ENCODE measurements at places on chromosomes 11 and 22. TPM values are rescaled to one million over a fixed set of nuclear protein-coding genes. Genes with fewer than 3 reads are reported as not detected.

Gene ARHGAP42
- not detected for total RNA-seq

Gene MAP4K2
- total RNA-seq, result 63.5 TPM

Gene KCNJ11
- 0.85 TPM for total RNA-seq

Gene TYR
- total RNA-seq, result not detected

Gene ACCSL
- not detected for total RNA-seq

Gene DEUP1
- total RNA-seq, result not detected

Gene MYO7A
- not detected for total RNA-seq

Gene ADM2
- total RNA-seq, result 3.0 TPM

Gene OR52E8
- total RNA-seq, result not detected

Gene MRGPRE
- total RNA-seq, result not detected

Gene SHANK2
- not detected for total RNA-seq

Gene MYOD1
- total RNA-seq, result not detected

Gene MMP3
- total RNA-seq, result not detected

DNA sequence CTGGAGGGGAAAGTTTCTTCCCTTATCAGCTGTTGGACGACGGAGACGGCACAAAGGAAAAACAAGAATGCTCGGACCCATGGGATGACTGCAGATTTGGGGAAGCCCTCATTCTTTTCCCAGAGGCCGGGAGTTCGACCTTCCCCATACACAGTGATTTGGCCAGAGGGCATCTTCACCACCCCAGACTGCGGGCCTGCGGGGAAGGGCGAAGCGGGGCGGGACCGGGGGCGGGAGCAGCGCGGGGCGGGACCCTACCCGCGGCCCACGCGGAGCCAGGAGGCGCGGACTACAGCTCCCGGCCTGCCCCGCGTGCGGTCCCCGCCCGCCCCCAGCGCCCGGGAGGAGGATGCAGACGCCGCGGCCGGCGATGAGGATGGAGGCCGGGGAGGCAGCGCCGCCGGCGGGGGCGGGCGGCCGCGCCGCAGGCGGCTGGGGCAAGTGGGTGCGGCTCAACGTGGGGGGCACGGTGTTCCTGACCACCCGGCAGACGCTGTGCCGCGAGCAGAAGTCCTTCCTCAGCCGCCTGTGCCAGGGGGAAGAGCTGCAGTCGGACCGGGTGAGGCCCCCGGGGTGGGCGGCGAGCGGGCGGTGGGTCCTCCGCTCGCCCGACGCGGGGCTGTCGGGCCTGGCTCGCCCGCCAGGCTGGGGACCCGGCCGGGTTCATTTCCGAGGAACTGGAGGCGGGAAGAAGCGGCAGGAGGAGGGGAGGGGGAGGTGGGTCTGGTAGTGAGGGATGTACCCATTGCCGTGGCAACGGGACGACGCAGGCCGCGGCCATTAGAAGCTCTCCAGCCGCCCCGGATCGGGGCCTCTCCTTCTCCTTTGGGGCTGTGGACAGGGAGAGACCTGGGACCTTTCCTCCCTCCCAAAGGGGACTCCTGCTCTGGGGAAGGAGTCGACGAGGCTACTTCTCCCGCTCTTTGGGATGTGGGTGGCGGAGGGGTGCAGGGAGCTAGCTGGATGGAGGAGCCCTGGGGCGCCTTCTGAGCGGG is at the start of gene KCTD17:
Gene KCTD17, plus strand, starts transcription at position 352 of the 995 bp plus-strand sequence. Its CDS starts 19 bp downstream, at position 371.
- peaks cover 12% of the 10 kb centered on the region for H3K4me1 ChIP-seq
- peaks cover 18% of the 10 kb centered on the region for H3K36me3 ChIP-seq
- peak within 1 kb of the TSS; percentile 78 for H3K27ac ChIP-seq
- peak within 1 kb of the TSS; percentile 90 for H3K4me3 ChIP-seq

DNA sequence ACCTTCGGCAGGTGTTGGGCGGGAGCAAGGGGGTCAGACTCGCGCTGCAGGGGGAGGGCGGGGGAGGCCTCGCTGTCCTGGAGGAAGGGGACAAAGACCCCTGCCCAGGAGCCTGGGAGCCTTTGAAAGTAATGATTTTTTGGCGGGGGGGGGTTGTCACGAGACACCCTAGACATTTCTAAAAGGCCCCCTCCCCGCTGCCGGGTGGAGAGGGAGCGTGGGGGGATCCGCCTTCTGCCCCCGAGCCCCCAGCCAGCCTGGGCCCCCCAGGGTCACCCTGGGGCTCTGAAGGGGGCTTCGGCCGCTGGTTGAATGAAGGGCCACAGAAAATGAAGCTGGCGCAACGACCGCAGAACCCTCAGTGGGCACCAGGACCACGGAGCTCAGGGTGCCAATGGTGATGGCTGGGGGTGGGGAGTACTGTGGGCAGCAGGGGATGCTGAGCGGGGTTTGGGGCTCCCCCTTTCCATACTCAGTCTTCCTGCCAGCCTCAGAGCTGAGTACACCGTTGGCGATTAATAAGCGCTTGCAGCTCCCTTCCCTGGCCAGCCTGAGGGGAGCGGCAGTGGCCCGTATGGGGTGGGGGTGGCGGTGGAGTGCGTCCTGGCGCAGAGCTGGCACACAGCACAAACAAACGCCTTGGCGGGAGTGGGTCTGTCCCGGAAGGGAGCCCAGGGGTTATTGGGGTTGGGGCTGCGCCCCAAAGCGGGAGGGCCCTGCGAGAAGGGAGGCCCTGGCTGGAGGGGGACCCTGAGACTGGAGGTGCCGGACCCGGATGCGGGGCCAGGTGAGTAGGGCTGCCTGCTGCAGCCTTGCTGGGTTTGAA is 1.2 kb upstream of the DUSP8 start:
- DNase-seq, result peak; percentile 71
- peaks cover 4% of the 10 kb centered on the region for H3K4me1 ChIP-seq
- peak overlapping the region; percentile 32 for H3K4me3 ChIP-seq
- peaks cover 39% of the 10 kb centered on the region for H3K27me3 ChIP-seq
- no peaks in the 10 kb centered on the region for H3K36me3 ChIP-seq
- H3K27ac ChIP-seq, result no peak overlapping the region

- DNase-seq, result no peak
- H3K4me1 ChIP-seq, result no peaks in the 10 kb centered on the region
Measured at GRCh38 chr11:80320226-80320625, 879.4 kb upstream of the TENM4 start.

DNA sequence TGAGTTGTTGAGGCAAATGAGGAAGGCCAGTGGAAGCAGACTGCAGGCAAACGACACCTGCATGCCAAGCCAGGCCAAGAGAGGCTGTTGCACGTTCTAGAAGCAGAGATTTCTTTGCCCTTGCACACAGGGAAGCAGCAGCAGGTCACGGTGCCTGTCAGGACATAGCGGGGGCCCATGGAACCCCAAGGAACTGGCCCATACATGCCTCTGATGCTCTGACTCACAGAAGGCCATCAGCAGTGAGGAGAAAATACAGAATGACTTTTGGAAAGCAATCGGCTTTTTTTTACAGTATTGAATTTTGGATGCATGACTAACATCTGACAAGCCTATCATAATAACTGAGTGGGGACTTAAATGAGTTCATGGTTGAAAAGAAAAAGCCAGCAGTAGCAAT is 123.9 kb downstream of the MPPED1 start:
- no peaks in the 10 kb centered on the region for H3K27me3 ChIP-seq
- no peak overlapping the region for H3K27ac ChIP-seq
- H3K4me3 ChIP-seq, result no peak overlapping the region
- H3K36me3 ChIP-seq, result no peaks in the 10 kb centered on the region
- no peak for DNase-seq
- H3K4me1 ChIP-seq, result no peaks in the 10 kb centered on the region

DNA sequence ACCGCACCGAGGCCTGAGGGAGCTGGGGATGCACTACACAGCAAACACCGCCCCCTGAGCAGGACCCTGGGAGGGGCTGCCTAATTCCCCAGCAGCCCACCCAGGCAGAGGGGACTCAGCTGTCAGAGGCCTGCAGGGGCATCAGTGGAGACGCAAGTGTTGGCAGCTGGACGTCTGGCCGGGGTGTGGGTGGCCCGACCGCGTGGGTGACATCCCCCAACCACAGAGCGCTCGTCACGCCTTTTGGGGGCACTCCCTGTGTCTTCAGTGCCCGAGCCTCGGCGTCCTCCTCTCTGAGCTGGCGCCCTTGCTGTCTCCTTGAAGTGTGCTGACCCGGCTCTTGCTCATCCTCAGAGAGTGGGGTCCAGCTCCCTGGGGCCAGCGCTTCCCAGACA is 150.2 kb downstream of the BRD1 start:
- no peaks in the 10 kb centered on the region for H3K36me3 ChIP-seq
- no peak overlapping the region for H3K4me3 ChIP-seq
- no peaks in the 10 kb centered on the region for H3K4me1 ChIP-seq
- DNase-seq, result no peak
- peaks cover 33% of the 10 kb centered on the region for H3K27me3 ChIP-seq

DNA sequence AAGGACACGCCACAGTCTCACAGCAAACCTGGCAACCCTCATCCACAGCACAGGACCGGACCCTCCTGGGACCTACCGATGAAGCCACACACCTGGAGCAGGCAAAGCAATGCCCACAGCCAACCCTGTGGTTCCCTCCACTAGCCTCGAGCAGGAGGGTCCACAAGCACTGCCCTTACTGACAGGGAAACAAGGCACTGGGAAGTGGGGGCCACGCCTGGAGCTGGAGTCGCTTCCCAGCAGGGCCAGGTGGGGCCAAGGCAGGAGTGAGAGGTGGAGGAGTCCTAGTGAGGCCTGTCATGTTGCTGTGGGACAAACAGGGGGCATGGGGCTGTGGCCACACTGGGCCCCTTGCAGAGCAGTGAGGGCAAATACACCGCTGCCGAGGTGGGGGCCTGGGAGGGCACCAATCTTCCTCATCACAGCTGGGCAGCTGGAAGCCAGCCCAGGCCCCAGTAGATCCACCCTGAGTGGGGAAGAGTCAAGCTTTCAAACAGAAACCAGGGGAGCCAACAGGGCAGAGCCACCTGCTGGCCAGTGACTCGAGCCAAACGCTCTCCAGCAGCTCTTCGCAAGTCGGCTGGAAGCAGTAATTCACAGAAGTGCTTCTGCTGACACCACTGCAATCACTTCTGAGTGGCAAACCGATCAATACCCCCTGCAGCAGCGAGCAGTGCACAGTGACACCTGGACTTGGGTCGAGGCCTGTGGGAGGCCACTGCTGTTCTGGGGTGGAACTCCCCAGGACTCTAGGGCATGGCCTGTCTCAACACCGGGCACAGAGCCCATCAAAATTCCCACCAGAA is 13.7 kb downstream of the SULT4A1 start:
- H3K27me3 ChIP-seq, result peaks cover 2% of the 10 kb centered on the region
- no peak overlapping the region for H3K27ac ChIP-seq
- DNase-seq, result no peak
- H3K4me1 ChIP-seq, result no peaks in the 10 kb centered on the region
- no peaks in the 10 kb centered on the region for H3K36me3 ChIP-seq

- H3K4me1 ChIP-seq, result no peaks in the 10 kb centered on the region
- peaks cover 19% of the 10 kb centered on the region for H3K36me3 ChIP-seq
- H3K4me3 ChIP-seq, result no peak overlapping the region
- H3K27ac ChIP-seq, result no peak overlapping the region
Measured at GRCh38 chr22:26737262-26737661, 79.9 kb downstream of the MIAT start.

- H3K27ac ChIP-seq, result no peak overlapping the region
- H3K4me3 ChIP-seq, result no peak overlapping the region
- H3K4me1 ChIP-seq, result no peaks in the 10 kb centered on the region
- DNase-seq, result no peak
- H3K36me3 ChIP-seq, result no peaks in the 10 kb centered on the region
Measured at GRCh38 chr11:38163526-38163925, 1565.5 kb upstream of the RAG2 start.

DNA sequence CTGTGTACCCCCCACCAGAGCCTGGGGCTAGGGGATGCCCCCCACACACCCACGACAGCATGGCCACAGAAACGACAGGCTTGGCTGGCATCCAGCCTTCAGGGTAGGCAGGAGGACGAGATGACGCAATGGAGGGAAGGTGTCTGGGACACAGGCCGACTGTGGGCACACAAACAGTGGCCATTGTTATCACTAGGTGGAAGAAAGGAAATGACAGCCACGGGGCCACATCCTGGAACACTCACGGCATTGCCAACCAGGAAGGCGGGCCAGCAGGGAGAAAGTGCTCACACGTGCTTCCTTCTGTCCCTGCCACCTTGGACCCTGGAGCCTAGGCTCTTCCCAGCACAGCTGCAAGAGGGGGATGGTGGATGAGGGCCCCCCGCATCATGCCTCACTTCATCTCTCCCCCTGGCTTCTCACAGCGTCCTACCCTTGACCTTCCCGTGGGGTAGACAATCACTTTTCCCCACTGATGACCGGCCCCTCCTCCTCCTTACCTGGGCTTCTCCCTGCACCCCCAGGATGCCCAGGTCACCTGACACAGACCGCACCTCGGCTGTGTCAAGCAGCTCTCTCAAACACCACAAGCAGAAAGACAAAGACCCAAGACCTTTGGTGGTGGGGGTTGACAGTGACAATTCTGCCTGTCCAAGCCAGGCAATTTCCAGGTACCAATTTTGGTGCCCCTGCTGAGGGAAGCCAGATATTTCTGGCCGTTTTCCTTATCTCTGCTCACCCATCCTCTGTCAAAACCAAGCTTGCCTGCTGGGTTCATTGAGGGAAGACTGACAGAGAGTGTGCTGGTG is 8.6 kb downstream of the PLA2G6 start:
- no peaks in the 10 kb centered on the region for H3K27me3 ChIP-seq
- no peak overlapping the region for H3K4me3 ChIP-seq
- DNase-seq, result no peak
- no peak overlapping the region for H3K27ac ChIP-seq

DNA sequence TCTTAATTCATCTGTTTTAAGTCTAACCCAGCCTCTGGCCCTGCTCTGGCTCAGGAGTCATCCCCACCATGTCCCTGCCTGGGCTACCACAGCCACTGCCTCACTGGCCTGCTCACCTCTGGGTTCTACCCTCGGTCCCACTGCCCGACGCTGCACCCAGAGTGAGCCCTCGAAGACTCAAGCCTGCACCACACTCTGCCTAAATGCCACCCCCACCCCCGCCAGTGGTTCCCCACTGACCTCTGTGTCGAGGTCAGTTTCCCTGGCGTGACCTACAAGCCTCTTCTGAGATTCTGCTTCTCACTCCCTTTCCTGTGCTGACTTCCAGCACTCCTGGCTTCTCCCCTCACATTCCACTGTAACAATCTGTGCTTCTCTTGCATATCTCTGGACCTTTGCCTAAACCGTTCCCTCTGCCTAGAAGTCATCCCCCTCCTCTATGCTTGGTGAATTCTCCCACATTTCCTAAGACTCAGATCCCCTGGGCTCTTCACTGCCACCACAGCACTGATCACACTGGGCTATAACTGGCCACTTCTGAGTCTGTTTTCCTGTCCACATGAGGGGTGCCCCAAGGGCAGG is 12.5 kb upstream of the PDE2A start:
- peak overlapping the region; percentile 74 for H3K27ac ChIP-seq
- peaks cover 46% of the 10 kb centered on the region for H3K4me1 ChIP-seq
